ENCODE measurements at places on chromosomes 2 and 18.

GRCh38 chr2:10547663-10548376, 99.7 kb upstream of the ODC1 start:
- DNase-seq, result no peak

DNA sequence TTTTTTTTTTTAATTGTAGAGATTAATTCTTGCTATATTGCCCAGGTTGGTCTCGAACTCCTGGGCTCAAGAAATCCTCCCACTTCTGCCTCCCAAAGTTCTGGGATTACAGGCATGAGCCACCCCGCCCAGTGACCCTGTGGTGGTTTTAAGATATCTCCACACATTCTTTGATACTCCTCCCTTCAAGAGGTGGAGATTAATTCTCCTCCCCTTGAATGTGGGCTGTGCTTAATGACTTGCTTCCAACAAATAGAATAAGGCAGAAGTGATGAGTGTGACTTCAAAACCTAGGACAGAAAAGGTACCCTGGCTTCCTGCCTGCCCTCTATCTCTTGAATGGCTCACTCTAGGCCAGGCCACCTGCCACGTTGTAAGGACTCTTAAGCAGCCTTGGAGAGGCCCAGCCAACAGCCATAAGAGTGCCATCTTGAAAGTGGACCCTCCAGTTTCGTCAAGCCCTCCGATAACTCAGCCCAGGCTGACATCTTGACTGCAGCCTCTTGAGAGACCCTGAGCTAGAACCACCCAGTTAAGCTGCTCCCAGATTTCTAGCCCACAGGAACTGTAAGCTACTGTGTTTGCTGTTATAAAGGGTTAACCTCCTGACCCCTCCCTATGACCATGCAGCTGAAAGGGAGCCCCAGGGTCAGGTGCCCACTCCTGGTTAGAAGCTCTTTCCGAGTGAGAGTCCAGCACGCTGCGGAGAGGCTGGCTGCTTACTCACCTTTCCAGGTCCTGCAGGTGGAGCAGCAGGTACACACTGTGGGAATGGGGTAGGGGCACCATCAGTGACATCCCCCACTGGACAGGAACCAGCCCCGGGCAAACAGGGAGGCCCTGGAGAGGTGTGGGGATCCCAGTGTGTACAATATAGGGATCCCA, 27.6 kb downstream of the MRPL35 start:
- DNase-seq, result no peak

DNA sequence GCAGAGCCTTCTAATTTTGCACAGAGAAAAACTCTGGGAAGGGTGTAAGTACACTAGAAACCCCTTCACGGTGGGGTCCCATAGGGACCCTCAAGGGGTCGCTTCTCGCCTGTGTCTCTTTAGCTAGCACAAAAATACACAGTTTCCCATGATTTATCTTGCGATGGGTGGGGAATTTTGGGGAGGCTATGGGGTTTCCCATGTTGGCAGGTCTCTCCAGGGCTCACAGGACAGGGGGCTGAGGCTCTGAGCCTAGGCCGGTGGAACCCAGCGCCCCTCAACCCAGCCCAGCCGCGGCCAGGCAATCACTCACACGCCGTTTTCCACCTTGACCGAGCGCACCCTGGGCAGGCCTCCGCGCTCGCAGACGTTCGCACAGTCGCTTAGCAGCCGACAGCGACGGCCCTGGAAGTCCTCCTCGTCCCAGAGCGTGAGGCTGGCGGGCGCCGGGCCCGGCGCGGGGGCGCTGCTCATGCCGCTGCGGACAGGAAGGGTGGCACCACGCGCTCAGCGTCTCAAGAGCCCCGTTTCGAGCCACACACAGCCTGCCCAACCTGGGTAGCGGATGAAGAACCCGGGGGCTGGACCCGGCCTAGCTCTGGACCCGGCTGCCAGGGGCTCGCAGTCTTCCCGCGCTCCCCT, 398 bp downstream of the CRYBA2 start:
- DNase-seq, result no peak

DNA sequence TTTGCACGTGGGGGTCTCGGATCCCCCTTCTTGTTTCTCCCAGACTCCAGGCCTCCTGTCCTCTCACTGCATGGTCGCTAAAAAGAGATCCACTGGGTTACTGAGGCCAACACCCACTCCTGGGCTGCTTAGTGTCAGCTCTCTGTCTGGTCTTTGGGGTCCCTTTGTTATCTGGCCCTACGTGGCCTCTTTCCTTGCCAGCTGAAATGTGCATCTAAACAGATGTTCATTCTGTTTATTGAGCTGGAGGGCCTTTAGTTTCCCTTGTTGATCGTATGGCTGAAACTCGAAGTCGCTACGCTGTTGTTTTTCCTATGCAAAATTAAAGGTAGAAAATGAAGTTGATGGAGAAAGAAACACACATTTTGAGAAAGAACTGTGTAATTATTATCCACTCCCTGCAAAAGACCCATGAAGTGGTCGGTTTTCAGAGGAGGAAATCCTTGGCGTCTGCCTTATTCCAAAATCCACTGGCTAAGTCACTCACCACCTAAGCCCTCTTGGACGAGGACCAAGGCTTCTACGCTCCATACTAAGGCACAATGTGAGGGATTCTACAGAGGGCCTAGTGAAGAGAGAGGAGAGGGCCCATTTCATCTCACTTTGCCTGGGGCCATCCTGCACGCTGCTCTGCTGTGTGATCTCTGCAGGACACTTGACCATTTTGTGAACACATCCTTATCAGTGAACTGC, 105.3 kb downstream of the GLI2 start:
- no peak for DNase-seq

GRCh38 chr2:196241175-196241574, 69.8 kb upstream of the STK17B start:
- no peak for DNase-seq

DNA sequence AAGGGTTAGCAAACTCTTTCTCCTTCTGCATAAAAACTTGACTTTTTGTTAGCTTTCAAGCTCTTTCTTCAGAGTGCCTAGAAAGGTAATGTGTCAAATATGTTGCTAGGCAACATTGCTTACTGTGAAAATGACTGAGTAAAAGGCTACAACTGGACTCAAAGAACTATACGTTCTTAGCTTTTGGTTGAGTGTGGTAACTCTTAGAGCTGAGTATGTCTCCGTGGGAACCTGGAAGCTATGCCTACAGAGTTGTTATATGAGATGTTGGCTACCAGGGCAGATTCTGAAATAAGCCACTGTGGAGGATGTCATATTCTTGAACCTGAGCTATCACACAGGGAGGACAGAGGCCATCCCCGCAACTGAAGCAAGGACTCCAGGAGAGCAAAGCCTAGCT, 105.5 kb downstream of the ARL6IP6 start:
- no peak for DNase-seq

DNA sequence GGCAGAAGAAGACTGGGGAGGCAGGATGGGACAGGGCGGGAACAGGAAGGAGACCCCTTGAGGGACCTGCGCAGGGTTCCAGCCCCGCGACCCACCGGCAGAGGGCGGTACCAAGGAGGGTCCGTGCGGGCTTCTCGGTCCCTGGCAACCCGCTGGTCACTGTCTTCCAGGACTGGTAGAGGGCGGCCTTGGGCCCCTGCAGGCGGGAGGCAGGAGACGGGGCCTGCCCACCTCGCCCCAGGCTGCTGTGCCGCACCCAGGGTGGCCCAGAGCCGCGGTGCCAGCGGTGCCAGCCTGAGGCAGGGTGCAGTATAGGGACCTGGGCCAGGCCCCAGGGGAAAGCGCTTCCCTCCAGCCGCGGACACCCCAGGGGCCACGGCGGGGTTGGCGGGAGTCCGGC, 34.5 kb downstream of the NEURL3 start:
- peak; percentile 32 for DNase-seq

GRCh38 chr2:16129716-16130540, 189.6 kb downstream of the MYCN start:
- DNase-seq, result no peak

DNA sequence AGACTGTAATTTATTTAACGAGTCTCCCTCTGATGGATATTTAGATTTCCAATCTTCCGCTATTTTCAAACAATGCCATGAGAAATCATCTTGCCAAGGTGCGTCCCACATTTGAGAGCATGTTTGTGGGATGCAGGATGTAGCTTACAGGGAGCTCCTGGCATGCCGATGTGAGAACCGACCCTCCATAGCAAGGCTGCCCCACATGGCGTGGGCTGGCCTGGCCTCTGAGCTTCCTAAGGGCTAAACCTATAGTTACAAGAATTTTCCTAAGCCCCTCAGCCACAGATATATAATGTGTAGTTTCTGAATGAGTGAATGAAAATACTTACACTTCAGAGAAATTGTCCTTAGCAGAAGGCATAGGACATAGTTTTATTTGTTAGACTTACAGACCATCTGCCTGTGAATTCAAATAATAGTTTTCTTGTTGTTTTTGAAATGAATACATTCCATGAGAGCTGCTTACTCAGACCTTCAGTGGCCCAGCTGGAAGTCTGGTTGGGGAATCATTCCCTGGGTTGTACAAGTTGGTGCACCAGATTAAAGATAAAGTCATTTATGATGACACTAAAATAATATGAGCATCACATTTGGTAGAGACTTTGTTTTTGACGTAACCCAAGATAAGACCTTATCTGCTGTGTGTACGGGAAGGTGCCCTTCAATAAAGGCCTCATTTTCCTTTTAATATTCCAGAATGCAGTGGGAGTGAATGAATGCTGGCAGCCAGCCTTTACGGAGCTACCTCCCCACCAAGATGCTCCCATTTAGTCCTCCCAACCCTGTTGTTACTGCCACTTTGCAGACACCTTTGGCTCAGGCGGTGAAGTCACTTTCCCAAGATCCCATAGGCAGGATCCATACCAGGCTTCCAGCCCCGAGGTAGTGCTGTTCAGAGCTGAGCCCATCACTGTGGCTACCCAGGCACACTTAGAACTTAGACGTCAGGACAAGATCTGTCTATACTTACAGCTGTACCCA, 107.1 kb downstream of the GLI2 start:
- peak; percentile 76 for DNase-seq

DNA sequence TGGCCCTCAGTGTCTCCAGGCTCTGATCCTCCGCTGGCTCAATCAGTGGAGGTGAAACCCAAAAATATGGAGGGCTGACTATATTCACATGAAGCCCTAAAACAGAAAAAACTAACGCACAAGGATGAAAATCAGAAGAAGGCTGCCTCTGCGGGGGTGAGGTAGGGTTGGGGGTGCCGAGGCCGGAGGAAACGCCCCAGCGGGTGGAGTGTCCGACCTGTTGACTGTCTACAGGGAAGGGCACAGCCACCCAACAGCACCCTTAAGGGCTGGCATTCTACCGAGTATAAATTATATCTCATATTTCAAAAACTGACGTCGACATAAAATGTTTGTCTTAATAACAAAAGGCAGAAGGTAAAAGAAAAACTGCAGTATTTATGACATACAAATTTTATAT, 223.5 kb downstream of the HDAC4 start:
- no peak for DNase-seq

All from fibroblast of skin of back (primary cell).